ENCODE measurements at places on chromosomes 1 and 21. TPM values are rescaled to one million over a fixed set of nuclear protein-coding genes. Genes with fewer than 3 reads are reported as not detected.

Gene BGLAP
- polyA plus RNA-seq, result 1.5 TPM

Gene OR2G3
- not detected for polyA plus RNA-seq

Gene C1orf52
- polyA plus RNA-seq, result 37.8 TPM

Gene LCE1F
- polyA plus RNA-seq, result not detected

Gene RIPPLY3
- polyA plus RNA-seq, result 1.9 TPM

Gene CHD5
- polyA plus RNA-seq, result 0.37 TPM

Gene RAP1GAP
- polyA plus RNA-seq, result 16.9 TPM

Gene ZBTB8A
- polyA plus RNA-seq, result 17.7 TPM

Gene CR1L
- 1.6 TPM for polyA plus RNA-seq

Gene BTG3
- 37.5 TPM for polyA plus RNA-seq

- DNase-seq, result no peak
Observed at GRCh38 chr1:204649721-204650521, 35.6 kb downstream of the LRRN2 start.

DNA sequence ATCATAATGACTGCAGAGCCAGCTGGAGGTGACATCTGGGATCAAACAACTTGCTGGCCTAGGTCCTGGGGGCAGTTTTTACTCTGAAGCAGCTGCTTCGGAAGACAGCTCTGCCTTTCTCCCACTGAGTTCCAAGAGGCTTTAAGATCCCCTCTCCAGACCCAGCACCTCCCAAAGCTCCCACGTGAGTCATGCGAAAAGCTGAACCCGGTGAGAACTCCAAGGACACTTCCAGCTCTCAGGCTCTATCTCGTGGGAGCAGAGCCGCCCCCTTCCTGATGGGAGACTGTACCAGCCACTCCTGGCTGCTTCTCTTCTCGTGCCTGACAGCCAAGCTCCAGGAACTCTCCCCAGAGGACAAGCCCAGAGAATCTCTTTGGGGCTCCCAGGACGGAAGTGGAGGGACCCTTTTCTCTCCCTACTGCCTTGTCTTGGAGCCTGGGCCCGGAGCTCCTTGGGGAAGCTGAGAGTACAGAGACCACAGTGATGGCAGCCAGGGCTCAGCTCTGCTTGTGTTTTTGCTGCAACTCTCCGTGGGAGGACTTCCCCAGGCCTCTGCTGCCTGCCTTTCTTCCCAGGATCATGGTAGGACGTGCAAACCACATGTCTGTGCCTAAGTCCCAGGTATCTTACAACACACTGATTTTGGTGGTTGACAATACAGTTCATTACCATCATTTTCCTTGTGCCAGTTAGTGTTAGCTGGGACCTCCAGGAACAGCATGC is 40.6 kb downstream of the STUM start:
- no peak for DNase-seq

DNA sequence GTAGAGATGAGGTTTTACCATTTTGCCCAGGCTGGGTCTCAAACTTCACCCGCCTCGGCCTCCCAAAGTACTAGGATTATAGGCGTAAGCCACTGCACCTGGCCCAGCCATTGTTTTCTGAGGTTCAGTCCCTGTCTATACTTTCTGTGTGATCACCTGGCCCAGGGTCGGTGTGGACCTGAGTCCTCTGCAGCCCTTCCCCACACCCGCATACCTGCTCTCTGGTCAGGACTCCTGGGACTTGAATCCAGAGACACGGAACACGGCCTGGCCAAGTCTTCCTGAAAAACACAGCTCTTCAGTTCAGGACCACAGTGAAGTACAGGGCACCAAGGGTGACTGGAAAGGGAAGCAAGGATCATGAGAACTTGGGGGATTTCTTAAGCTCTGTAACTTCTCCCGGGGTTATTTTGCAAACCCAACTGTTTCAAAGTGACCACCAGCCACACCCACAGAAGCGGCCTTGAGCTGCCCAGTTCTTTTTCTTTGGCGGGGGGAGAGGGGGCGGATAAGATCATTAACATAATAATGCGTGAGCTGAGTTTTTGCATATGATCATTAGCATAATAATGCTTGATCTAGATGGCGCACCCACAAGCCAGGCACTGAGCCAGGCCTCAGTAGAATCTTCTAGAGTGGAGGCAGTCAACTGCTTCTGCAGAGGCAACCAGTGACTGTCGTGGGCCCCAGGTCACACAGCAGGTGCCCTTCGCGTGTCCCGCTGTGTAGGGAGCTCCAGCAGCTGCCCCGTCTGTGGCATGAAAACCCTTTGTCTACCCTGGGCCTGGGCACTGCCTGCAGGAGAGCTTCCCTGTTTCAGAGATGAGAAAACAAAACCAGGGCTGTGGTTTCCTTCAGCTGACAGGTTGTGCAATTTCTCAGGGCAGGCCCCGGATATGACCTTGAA is 1.7 kb upstream of the NADK start:
- no peak for DNase-seq

DNA sequence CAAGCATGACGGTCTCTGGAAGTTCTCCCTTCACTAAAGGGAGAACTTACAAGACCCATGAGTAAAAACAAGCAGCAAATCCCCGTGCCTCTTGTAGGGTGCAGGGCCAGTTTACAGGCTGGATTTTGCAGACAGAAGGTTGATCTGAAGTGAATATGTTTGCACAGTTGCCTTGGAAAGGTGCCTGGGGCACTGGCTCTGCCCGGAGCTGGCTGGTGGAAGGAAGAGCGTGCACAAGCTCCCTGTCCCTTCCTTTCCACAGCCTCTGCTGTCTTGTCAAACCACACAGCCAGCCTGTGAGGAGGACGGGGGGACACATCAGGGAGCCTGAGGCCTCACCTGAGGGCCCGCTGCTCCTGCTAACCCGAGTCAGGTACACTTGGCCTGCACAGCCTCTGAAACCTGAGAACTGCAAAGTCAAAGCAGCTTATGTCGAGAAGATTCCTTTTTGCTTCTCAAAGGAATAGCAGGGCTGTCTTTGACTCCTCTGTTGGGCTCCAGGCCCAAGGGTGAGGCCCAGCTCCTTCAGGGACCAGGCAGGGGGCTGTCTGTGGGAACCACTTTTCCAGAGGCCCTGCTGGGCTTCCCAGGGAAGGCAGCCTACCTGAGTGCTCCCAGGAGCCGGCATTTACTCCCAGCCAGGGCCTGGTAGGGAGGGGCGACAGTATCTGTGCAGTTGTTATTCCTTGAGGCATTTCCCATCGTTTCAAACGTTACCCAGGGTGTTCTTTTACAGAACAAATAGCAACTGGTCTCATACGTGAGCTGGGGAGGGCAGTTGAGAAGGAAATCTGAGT is 251.5 kb downstream of the SIPA1L2 start:
- no peak for DNase-seq

GRCh38 chr1:85360730-85361493 is 84.5 kb upstream of the BCL10 start:
- DNase-seq, result no peak

- no peak for DNase-seq
Observed at GRCh38 chr1:11784993-11785769, 20.6 kb downstream of the MTHFR start.

GRCh38 chr21:44006017-44006619 is 6.0 kb upstream of the TRAPPC10 start:
- DNase-seq, result no peak

DNA sequence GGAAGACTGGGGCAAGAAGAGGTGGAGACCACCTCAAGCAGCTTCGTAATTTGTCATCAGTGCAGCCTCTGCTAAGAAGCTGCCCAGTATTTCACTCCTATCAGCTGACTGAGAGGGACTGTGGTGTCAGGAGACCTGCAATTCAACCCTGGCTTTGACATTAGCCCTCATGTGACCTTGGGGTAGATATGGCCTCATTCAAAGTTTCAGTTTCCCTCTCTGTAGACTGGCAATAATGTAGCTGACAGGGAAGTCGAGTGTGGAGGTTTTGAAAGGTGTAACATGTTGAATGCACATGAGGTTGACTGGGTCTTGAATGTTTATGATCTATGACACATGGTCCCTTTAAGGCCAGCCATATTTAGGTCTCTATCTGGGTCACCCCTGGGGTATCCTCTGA is 2.2 kb upstream of the SPRR4 start:
- no peak for DNase-seq

GRCh38 chr1:905811-906599 is 17.7 kb upstream of the SAMD11 start:
- no peak for DNase-seq

DNA sequence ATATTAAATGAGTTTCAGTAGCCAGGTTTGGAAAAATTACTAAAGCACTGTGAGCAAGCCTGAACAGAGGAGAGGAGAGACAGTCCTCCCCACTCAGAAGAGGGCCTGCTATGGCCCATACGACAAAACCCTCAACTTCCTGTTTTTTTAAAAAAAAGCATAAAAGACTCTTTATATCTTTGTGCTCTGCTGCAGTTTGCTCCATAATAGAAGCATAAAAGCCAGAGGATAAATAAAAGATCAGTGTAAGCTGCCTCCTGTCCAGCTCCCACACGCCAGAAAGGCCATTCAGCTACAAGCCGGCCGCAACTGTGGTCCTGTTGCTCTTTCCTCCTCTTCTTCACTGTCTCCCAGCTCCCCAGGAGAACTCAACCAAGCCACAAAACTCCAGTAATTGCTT is 37.8 kb downstream of the NID1 start:
- DNase-seq, result no peak

DNA sequence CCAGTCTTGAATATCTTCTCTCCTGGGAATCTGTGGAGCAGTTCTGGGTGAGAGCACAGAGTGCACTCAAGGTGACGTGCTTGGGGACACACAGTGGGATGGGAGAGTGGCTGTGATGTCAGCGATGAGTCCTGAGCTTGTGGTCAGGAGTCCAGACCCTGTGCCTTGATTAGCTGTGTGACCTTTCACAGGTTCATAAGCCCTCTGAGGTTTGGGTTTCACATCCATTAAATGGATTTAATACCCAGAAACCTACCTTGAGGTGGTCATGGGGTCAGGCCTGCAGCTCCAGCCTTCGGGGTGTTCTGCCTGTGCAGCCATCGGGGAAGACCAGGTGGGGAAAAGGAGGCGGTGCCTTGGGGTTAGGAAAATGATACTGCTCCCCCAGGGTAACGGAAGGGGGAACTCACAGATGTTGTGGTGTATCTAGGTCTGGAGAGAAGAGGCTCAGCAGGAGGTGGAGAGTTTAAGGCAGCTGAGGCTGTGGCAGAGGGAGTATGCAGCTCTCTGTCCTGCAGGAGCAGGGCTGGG is 38.5 kb upstream of the ETV3 start:
- DNase-seq, result no peak

DNA sequence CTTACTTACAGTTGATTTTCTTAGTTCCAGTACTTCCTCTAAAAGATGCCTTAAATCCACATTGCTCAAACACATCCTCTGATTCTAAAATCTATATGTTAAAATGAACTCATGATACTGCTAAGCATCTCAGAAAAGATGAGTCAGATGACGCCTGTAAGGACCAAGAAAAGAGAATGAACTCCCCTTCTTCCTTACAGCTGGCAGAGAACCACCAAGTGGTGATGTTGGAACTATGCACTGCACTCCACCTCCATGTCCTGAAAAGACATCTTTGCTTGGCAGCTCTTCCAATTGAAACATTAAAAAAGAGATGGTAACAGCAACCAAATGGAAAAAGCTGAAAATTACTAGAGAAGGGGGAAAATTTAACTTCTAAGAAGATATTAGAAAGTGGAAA is 648.8 kb downstream of the PTPRC start:
- peak; percentile 4 for DNase-seq

DNA sequence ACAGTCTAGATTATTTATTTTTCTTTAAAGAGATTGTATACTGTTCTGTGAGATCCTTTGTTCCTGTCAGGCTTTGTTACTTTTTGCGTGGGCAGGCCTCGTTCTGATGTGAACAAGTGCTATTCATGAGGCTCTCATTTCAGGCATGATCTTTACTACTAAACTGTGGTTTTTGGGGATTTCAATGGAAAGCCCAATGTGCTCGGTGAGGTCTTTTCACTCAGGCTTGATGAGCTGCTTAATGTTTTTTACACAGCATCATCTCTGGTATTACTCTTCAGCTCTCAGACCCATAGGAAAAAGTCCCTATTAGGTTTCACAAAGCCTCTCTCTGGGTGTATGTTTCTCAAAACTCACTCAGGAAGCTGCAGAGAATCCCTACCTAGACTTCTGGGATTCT is 419.4 kb downstream of the GPATCH2 start:
- no peak for DNase-seq

DNA sequence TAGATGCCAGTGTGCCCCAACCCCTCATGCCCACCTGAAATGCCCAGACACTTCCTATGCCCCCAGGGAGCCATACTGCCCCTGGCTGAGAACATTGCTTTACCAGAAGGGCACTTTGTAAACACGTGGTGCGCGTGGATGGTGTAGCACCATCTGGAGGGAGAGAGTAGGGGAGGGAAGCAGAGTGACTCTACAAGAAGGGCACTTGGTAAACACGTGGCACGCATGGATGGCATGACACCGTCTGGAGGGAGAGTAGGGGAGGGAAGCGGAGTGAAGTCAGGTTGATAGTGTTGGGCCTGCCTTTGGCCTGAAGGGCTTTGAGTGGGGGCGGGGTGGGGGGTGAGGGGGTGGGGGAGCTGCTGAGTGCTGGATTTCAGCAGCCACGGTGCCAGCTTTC is 324.0 kb upstream of the VAMP3 start:
- no peak for DNase-seq

DNA sequence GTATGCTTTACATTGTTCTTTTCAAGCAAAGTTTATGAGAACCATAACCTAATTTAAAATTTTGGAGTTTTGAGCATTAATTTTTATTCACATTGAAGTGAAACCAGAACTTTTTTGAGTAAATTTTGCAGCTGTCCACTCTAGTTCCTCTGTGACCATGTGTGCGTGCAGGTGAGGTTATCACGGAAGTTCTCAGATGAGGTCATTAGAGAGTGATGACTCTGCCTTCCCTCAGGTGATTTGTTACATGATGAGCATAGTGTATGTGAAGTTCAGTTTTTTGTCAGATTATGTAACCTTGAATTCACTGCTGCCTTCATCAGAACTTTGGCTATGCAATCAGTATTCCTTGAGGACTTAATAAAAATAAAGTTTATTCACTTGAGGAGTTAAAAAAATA is 828.2 kb downstream of the ADGRL2 start:
- DNase-seq, result no peak

GRCh38 chr1:150083907-150084306 is 16.3 kb downstream of the VPS45 start:
- no peak for DNase-seq

DNA sequence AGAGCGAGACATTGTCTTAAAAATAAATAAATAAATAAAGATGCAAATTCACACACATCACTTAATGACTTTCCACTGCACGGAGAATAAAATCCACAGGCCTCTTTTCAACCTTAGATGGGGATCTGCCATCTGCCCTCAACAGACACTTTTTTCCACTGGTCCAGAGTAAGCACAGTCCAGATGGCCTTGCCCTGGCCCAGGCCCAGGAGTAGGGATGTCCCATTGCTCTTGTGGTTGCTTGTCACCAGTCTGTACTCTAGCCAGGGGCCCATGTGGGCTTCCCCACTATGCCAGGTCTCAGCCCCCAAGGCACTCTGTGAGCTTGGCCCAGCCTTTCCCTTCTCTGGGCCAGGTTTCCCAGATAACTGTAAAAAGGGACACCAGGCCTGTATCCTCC is 17.4 kb downstream of the PLOD1 start:
- no peak for DNase-seq
